ENCODE measurements at places on chromosomes 3 and 15. TPM values are rescaled to one million over a fixed set of nuclear protein-coding genes. Genes with fewer than 3 reads are reported as not detected.

GRCh38 chr3:55690726-55691125, 203.6 kb upstream of the WNT5A start:
- DNase-seq, result no peak

DNA sequence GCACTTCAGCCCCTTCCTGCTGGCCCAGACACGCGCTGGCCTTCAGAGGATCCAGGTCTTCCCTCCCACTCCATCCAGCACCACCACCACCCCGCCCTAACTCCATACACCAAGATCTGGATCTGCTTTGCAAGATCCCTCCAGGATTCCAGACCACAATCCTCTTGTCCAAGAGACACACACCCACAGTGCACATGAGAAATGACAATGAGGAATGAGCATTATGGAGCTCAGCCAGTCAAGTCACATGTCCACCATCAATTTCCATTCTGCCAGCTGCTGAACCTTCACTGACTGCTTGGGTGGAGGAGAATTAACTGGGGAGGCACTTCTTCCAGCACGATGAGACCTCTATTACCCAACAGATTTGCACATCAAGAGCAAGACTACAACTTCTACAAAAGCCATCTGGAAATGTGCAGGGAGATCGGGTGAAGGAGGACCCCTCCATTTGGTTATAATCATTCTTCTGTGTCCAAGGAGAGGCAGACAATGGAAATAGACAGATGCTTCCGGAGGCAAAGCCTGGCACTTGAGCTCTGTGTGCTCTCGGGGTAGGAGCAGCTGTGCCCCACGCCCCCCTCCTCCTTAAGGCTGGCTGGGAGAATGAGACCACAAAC, 12.3 kb upstream of the SPATA12 start:
- DNase-seq, result no peak

DNA sequence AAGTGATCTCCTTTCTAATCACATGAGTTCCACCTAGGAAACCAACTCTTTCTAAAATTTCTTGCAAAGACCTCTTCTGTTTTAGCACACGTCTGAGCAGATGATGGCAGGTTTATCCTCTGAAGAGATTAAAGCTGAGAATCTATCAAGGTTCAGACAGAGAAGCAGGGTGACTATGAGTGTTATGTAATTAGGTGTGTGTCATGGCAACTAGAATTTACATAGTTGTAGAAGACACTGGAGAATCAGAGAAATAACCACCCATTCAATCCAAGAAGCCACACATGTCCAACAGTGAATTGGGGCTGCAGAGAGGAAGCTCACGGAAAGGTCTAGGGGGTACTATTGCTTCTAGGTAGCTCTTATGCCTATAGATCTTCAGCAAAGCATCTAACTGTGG, 600.5 kb downstream of the PYDC2 start:
- no peak for DNase-seq

GRCh38 chr3:78322780-78323179, 1282.9 kb downstream of the ROBO2 start:
- no peak for DNase-seq

DNA sequence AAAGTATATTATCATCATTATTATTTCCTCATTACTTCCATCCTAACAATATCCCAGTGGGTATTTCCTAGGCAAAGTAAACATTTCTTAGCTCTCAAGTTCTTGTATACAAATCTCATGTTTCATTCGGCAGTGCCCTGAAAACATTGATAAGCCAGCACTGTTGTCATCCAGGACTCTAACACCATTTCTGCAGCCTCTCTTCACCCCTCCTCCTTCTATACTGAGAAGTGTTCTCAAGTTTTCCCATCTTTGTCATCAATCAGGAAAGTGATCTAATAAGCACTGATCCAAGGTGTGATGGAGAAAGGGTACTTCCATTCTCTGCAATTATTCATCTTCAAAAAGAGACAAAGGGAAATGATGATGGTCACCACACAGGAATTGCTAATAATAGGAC, 168.4 kb upstream of the CCDC54 start:
- no peak for DNase-seq

DNA sequence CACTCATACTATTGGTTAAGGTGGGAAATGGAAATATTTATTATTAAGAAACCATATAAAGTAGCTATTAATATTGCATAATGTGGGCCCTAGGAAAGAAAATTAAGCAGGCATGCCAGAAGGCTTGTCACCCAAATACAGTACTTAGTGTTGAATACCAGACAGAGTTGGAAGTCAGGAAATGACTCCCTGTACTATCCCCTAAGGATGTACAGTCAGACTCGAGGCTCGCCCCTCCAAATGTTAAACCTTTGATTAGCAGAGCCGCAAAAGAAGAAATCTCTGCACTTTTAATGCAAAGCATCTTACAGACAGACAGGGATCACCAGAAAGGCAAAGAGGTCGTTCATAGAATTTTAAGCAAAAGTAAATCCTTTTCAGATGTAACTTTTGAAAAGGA, 11.3 kb upstream of the RBSN start:
- no peak for DNase-seq

- no peak for DNase-seq
Observed at GRCh38 chr3:25783661-25784512, 644 bp upstream of the NGLY1 start.

GRCh38 chr3:156299569-156299968, 179.2 kb downstream of the KCNAB1 start:
- DNase-seq, result no peak

GRCh38 chr15:44719293-44719999, 8.1 kb downstream of the B2M start:
- DNase-seq, result no peak

DNA sequence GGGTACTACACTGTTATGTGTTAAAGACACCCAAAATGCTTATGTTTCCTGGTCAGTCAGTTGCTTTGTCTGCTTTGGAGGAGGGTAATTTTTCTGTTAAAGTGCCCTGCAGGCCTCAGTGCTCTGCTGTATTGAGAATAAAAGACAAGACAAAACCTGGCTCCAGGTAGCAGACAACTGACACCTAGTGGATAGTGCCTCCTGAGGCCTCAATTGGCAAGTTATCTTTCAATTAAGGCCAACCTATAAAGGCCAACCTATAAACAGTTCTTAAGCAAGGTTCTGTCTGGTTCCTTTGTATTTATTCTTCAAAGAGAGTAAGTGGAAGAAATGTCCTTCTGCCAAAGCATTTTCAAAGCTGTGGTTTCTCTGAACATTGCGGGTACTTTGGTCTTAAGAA, 773.8 kb downstream of the MECOM start:
- no peak for DNase-seq

- DNase-seq, result no peak
Observed at GRCh38 chr3:115790759-115791158, 167.4 kb downstream of the GAP43 start.

- no peak for DNase-seq
Observed at GRCh38 chr3:37531066-37531720, 330.5 kb upstream of the CTDSPL start.

Gene TRPM1
- total RNA-seq, result 0.93 TPM

Gene CYP1A2
- total RNA-seq, result not detected

Gene CCRL2
- total RNA-seq, result 8.8 TPM

Gene AGBL1
- not detected for total RNA-seq

Gene RAB5A
- 70.3 TPM for total RNA-seq

Gene C3orf85
- total RNA-seq, result not detected
